ENCODE measurements at places on chromosomes 7 and 10.
A peak's percentile ranks its signal among the peaks of the same experiment; 100 is the strongest.

- ATAC-seq = no peak
Observed at GRCh38 chr10:14547816-14548215, 217.1 kb upstream of the FRMD4A start.

- no peak for ATAC-seq
Observed at GRCh38 chr10:22986771-22987542, 59.1 kb downstream of the ARMC3 start.

- ATAC-seq = no peak
Observed at GRCh38 chr10:79396520-79396919, 48.9 kb downstream of the ZCCHC24 start.

GRCh38 chr10:70885481-70885880 is 2.9 kb downstream of the PCBD1 start:
- ATAC-seq = no peak

DNA sequence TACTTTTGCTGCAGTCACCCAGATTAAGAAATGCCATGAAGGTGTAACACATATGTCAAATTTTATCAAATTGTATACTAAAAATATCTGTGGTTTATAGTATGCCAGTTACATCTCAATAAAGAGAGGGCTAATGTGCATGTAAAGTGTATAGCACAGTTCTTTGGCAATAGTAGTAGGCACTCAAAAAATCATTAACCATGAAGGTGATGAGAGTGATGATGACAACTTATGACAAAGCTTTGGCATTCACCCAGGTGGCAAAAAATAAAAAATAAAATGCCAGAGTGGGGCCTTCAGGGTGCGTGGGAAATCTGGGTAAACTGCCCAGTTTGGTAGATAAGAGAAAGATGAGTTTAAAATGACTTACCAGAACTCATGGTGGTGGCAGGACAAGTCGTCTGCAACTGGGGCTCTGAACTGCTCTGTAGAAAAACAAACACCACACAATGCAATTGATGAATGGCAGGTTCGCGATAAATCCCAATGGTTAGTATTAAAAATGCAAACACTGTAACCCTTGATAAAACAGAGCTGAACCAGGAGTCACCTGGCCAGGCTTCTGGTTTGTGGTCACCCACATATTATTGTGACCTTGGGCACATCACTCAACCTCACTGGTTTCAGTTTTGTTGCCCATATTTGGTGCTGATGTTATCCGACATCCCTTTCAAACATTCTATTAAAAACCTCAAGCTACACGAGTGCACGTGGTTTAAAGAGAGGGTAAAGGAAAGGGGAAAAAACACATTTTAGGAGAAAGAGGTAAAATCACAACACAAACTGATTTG is 120.2 kb downstream of the SORBS1 start:
- ATAC-seq = peak; percentile 63

DNA sequence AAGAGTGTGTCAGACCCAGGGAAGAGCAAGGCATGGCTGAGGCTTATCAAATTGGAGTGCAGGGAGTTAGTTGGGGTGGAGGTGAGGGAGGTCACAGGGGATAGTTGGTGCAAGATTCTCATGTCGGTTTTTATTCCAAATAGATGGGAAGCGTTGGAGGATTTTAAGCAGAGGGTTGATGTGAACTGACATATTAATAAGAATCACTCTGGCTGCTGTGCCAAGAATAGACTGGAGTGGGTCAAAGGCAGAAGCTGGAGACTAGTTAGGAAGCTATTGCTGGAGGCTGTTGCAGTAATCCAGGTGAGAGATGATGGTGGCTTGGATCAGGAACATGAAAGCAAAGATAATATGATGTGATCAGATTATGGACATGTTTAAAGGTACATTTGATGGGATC is 36.5 kb downstream of the LRRC18 start:
- ATAC-seq = no peak

GRCh38 chr10:119772334-119772733 is 46.5 kb downstream of the INPP5F start:
- no peak for ATAC-seq

- no peak for ATAC-seq
Observed at GRCh38 chr7:93779115-93779514, 111.4 kb downstream of the TFPI2 start.

GRCh38 chr7:134452419-134452838 is 6.5 kb downstream of the AKR1B1 start:
- no peak for ATAC-seq

GRCh38 chr7:28790467-28790866 is 167.7 kb downstream of the TRIL start:
- no peak for ATAC-seq

- ATAC-seq = no peak
Observed at GRCh38 chr10:60913071-60913470, 30.9 kb downstream of the RHOBTB1 start.

DNA sequence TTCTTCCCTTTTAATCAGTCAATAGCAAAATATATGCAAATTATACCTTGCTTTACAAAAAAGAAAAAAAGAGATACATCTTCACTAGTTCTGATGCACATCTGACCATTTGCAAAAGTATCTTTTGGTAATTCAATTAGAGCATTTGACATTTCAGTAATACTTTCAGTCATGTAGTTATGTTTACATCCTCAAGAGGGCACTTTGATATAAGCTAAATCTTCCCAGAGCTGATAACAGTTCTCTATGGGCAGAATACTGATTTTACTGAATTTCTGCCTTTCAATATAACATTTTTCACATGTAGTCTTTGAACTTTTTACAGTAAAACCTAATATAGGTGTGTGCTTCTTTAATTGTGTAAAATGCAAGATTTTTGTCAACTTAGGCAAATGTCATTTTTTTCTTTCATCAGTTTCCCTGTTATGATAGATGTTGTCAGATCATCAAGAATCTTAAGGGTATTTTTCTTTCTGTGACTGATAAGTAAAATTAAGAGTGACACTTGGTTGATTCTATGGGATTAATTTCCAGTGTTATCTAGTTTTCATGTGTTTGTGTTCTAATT is 703.5 kb upstream of the SEMA3D start:
- ATAC-seq = no peak

DNA sequence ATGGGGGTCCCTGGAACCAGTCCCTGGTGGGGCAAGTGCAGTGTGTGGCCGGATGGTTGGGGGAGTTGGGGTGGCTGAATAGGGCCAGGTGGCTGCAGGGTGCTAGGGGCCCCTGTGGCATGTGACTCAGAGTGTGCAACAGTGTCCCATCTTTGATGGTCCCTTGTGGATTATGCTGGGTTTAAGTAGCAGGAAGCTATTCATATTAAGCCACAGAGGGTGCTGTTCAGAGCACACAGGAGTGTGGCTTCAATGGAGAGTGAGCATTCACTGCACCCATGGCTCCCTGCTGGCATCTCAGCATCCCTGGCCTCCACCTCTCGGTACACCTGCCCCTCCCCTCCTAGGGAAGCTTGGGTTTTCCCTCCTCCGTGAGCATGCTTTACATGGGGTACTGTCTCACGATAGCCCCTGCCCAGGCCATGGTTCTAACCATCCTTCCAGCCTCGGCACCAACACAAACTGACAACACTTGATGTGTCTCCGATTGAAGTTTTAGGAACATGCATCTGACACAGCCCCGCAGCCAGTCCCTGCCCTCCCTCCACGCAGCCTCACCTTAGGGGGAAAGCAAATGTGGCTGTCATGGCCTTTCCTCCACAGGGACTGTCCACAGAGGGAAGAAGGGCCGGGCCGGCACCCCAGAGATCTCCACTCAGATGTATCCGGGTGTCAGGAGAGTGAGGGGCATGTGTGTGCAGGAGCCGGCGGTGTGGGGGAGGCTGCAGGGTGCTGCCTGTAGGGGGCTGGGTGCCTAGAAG is 30.4 kb upstream of the PPIF start:
- ATAC-seq = peak; percentile 85

DNA sequence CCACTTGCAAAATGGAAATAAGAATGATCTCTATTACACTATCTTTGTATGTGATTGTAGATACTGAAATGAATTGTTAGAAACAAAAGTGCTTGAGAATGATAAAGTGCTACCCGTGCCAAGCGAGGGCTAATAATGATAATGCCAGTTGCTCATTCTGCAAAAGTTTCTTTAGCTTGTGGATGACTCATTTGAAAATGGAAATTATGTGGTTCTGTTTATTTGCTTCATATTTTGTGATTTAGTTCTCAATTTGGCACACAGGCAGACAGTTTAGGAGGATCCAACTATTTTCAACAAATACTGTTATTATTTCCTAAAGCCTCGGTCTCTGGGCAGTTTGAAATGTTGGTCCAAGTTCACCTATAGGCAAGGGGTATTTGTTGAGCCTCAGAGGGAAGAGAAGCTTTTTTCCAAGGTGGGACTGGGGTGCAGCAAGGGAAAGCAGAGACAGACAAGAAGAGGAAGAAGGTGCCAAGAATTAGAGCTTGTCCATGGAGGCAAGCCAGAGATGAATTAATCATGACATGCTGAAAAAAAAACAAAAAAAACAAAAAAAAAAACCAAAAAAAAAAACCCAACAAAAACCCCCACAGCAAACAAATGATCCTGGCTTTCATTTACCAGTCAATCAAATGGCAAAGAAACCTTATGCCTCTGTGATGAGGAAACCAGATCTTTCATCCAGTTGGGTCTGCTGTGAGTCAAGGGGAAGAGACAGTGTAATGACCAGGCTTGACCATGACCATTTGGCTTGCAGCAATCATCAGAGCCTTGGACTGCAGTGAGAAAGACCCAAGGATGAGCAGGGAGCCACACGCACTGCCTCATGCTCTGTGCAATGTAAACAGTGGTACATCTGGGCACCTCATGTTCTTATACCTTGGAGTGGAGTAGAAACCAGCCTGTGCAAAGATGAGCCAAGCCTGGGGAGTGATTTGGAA is 285.0 kb upstream of the HABP2 start:
- no peak for ATAC-seq

GRCh38 chr10:59985639-59986038 is 79.3 kb upstream of the CCDC6 start:
- ATAC-seq = no peak

GRCh38 chr7:44147026-44147991 is 6.2 kb upstream of the MYL7 start:
- ATAC-seq = no peak

DNA sequence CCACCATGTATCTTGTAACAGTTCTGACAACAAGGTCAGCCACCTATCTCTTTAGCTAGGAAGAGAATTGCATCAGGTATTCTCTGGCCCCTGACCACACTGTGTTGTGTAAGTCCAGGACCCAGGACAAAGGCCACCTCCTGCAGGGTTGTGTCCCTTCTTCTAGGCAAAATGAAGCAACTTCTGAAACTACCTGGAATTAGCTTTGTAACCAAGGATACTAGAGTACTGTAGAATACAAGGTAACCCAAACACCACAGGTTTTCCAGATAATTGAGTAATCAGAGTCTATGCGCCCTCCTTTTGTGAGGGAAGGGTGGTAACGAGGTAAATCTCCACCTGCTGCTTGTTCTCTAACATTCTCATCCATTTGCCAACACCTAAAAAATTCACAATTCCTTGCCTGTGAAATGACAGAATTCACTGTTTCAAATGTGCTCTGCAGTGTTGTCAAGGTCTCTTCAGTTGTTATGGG is 51.7 kb downstream of the SGMS1 start:
- no peak for ATAC-seq

DNA sequence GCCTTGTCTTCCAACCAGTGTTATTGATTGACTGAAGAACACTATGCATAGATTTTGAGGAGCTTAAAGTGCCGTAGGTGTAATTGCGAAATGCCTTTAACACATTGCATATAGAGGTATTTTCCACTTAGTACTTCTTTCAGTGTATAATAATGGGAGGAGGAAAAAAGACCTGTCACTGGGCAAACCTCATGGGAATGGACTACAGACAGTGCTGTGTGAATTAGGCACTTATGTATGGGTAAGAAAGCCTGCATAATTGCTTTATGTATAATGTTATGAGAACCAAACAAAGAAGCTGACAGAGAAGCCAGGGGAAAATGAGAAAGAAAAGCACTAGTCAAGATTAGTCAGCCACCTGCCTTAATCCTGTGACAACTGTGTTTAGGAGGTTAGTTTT is 12.4 kb upstream of the SCRN1 start:
- no peak for ATAC-seq

DNA sequence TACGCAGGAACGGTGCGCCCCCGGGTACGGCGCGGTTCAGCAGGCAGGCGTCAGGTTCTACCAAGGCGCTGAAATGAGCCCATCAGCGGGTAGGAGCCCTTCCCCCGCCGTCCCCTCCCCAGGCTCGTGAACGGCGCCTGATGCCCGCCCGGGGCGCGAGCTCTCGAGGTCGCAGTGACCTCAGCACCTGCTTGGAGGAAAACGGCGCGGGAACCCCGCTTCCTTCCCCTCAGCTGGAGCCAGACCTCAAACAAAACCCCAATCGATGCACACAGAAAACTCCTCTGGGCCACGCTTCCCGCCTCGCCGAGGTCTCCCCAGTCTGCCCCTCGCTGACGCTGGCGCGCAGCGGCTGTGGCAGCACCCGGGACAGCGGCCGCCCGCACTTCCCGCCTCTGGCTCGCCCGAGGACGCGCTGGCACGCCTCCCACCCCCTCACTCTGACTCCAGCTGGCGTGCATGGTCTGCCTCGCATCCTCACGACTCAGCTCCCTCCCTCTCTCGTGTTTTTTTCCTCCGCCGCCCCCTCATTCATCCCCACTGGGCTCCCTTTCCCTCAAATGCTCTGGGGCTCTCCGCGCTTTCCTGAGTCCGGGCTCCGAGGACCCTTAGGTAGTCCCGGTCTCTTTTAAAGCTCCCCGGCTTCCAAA is 514 bp upstream of the GAD2 start:
- ATAC-seq = no peak

DNA sequence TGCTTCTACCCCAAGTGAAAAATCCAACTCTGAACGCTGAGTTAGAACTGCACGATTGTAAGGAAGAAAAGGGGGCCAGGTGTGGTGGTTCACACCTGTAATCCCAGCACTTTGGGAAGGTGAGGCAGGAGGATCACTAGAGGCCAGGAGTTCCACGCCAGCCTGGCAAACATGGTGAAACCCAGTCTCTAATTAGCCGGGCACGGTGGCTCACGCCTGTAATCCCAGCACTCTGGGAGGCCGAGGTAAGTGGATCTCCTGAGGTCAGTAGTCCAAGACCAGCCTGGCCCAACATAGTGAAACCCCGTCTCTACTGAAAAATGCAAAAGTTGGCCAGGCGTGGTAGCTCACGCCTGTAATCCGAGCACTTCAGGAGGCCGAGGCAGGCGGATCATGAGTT is 9.0 kb downstream of the GUSB start:
- ATAC-seq = no peak

- ATAC-seq = no peak
Observed at GRCh38 chr7:84104826-84105225, 89.8 kb downstream of the SEMA3A start.

- no peak for ATAC-seq
Observed at GRCh38 chr7:112357136-112357535, 93.1 kb upstream of the IFRD1 start.

GRCh38 chr10:48970654-48971053 is 31.0 kb upstream of the LRRC18 start:
- no peak for ATAC-seq

Measured in stimulated activated memory B cell treated with anti-CD40 and anti-IgM and Interleukin-4, amounts not matched to agents 10 μg/mL and 1 μg/mL and 100 μg/mL, for 72 hours (primary cell).